Activated CD4-positive, alpha-beta T cell treated with anti-CD3 and anti-CD28 coated beads, Interleukin-10, Interleukin-2, amounts not matched to agents 100 ng/mL and 50 ng/mL, durations not matched to agents 16 hours and 8 hours (primary cell): ENCODE measurements at places on chromosomes 4 and X.

DNA sequence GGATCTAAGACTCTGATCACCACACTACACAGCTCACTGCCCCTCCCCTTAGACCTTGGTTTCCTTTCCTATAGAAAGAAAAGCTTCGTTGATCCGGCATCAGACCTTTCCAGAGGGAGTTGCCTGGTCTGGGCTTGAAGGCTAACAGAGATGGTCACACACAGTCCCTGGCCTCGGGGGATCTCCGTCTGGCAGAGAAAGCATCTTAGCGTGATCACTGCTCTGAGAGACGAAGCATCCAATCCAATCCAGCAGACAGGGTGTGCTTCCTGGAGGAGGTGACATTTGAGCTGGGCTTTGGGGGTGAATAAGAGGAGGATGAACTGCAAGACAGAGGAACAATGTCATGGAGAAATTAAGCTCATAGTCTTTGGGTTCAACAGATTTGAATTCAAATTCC, 49.5 kb downstream of the HTRA3 start:
- no peak for DNase-seq

DNA sequence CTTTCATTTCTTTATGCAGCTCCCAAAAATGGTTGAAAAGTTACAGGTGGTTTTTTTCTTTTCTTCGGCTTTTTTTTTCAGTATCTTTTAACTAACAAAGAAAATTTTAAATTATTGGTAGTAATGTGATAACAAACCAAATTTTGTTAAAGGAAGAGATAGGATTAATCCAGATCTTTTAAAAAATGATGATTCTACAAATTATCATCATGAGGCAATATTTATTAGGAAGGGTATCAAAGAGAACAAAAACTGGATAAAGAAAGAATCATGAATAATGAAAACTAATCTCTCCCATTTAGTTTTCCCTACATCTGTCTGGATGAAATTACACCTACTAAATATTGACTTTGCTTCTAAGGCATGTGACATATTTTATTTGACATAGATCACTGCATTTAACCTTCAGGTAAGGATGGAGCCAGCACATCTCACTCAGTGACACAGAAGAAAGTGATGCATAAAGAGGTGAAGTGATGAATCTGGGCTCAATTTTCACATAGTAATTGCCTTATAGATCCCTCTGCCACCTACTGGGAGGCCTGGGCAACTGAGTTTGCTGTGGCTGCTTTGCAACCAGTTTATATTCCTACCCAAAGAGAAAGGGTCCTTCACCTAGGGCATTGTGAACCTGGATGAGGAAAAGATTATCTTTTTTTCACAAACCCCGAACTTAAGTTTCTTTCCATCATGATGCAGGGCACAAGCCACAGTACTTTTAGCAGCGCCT, 155.6 kb downstream of the HNRNPD start:
- DNase-seq, result no peak

DNA sequence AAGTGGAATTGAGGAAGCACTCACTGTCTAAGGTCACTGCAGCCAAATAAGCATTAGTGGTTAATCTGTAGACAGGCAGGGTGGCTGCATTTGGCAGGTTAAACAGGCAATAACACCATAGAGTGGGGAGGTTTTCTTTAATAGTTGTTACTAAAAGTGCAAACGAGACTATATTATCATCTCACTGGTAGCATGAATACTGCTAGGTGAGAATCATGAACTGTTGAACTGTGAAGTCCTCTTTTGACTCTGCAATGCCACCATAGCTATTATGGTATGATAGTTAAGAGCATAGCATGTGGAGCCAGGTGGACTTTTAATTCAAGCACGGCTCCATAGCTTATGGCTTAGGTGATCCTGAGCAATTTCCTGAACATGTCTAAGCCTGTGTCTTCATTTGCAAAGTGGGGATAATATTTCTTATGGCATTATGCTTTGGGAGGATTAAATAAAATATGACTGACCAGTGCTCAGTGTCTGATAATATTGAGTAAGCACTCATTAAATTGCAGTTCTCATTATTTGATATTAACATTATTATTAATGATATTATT, 235.6 kb upstream of the HHIP start:
- DNase-seq, result no peak

- no peak for DNase-seq
Measured at GRCh38 chr4:40734497-40734896, 15.3 kb upstream of the NSUN7 start.

GRCh38 chr4:129903861-129904260, 807.9 kb downstream of the C4orf33 start:
- DNase-seq, result no peak

DNA sequence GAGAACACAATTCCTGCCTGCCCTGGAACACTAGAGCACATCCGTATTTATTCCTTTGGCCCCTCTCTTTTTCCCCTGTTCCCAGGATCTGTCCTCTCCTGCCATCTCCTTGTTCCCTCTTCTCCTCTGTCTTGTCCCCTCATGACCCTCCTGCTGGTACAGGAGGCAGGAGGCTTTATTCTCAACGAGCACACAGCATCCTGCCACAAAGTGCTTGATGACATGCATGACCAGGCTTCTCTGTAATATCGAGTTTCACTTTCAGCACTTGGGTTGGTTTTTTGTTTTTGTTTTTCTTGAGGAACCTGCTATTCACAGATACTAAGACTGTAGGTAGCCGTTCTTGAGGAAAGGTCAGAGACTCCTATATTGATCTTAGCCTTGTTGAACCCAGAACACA, 35.3 kb downstream of the NALF2 start:
- DNase-seq, result peak; percentile 16

- peak; percentile 26 for DNase-seq
Measured at GRCh38 chrX:150602296-150602695, 33.9 kb downstream of the MTM1 start.

- no peak for DNase-seq
Measured at GRCh38 chr4:38577462-38577861, 86.5 kb upstream of the KLF3 start.

GRCh38 chr4:39169426-39169825, 12.9 kb upstream of the WDR19 start:
- no peak for DNase-seq

DNA sequence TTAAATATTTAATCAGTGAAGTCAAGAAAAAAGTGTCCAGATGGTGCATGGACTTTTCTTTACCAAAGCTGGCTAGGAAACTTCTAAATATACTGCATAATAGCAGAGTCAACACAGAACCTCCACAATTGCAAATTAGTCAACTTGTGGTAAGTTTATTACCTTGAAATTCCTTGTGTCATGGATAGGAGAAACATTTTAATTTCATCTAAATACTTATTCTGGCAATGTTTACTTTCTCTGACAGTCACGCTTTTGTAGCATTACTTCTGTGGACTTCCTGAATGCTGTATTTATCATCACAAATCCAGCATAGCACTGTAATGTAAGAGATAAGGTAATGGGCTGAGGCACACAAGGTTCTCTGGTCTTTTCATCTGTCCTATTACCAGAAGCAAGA, 2266.1 kb downstream of the PCDH7 start:
- DNase-seq, result no peak

DNA sequence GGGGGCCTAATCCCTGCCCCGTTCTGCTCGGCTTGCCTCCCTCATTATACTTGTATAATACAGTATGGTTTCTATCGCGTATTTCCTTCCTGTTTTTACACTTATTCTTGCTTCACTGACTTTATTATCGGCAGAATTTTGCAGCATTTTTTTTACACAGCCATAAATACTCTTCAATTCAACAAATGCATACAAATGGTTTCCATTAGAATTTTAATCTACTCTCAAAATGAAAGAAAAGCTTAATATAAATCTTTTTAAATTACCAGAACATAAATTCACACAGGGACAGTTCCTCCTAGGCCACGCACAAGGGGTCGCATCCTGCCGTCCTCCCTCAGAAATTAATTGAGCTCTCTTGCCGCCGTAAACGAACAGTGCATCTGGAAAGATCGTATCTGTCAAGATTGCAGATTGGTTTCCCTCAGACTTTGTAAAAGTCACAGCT, 42.9 kb downstream of the DCTD start:
- no peak for DNase-seq

DNA sequence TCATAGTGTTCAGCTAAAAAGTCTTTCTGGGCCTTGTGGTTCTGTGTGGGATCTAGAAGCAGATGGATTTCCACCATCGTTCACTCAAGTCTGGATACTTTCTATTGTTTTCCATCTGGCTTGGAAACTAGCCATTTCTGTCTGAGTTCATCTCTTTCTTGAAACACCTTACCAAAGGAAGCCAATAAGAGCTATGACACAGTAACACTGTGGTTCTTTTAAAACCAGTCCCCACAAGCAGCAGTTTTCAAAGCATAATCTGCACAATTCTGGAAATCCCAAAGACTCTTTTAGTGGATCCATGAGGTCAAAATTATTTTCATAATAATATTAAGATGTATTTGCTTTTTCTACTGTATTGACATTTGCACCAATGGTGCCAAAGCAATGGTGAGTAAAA, 234.2 kb upstream of the TET2 start:
- no peak for DNase-seq

GRCh38 chr4:177376024-177376423, 66.2 kb downstream of the AGA start:
- no peak for DNase-seq

DNA sequence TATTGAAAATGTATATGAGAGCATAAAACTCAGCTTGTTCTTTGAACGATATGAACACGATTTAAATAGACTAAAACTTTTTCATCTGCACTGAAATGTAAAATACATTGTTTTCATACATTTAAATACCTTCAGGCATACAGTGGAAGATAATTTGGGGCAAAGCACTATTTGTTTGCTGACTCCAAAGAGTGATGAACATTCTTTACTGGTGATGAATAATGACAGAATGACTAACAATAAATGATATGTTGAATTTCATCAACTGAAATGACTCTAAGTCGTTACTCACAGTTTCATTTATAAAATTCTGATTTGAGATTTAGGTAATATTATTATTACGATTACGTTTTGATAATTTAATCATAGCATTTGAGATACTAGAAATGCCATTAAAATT, 1160.1 kb downstream of the NLGN4X start:
- DNase-seq, result no peak

- DNase-seq, result no peak
Measured at GRCh38 chr4:164783976-164784375, 30.0 kb downstream of the SMIM31 start.

DNA sequence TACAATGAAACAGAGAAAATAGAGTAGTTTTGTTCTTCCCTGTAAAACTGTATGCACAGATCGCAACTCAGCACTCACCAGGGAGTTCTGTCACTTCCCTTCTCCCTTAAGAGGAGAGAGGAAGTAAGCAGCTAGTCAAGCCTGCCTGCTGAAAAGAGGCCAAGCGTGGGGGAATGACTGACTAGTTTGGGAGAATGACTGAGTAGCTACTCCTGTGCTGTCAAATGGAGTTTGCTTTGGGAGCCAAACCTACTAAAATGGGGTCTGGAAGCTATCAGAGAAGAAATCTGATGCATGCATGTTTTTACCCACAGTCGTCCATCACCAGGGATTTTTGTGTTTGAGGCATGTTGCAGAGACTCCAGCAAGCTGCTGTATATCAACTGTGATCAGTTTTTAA, 54.6 kb upstream of the LHFPL1 start:
- no peak for DNase-seq
